Activated T-cell treated with anti-CD3 and anti-CD28 coated beads for 1 hour (primary cell): ENCODE measurements at places on chromosomes 3 and 15.

- no peak for DNase-seq
These were observed 229.9 kb downstream of the SV2B start for GRCh38 chr15:91329914-91330313.

GRCh38 chr3:61789861-61790260 is 228.5 kb downstream of the PTPRG start:
- no peak for DNase-seq

- no peak for DNase-seq
These were observed 1234.7 kb downstream of the NSUN3 start for GRCh38 chr3:95297581-95297980.

- no peak for DNase-seq
These were observed 38.6 kb downstream of the TRPM1 start for GRCh38 chr15:31062911-31063310.

GRCh38 chr3:196546537-196546936 is 21.8 kb downstream of the WDR53 start:
- DNase-seq: no peak

GRCh38 chr3:180747805-180748361 is 68.6 kb upstream of the CCDC39 start:
- no peak for DNase-seq

DNA sequence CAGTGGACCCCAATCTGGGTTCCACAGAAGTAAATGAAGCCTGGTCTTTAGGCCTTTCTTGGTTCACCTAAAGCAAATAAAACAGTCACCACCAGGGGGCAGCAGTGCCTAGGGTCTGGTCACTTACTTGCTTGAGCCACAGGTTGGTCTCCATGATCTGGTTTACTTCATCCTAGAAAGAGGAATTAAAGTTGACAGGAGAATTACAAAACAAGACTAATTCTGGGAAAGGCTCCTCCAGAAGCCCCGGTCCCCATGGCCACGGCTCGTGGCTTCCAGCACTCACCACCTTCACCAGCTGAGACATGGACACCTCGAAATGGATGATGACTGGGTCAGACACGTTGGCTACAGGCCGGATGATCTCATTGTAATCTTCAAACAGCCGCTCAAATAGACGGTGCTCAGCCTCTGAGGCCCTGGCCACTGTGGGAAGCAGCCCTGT is 2.3 kb downstream of the CHRNA3 start:
- DNase-seq: peak; percentile 80

DNA sequence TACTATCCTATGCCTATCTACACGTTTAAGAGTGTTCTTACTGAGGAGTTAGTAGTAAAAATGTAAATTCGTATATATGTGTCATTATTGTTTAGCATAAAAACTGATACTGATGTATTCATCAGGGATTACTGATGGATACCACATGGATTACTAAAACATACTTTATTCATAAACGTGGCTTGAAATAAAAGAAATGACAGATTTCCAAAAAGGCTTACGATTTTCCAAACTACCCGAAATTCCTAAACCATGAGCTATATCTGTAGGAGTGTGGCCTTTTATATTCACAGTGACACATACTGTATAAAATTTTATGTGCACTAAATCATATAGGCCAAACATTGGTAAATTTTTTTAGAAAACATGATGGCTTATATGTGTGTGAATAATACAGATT is 6.9 kb downstream of the TSC22D2 start:
- no peak for DNase-seq

DNA sequence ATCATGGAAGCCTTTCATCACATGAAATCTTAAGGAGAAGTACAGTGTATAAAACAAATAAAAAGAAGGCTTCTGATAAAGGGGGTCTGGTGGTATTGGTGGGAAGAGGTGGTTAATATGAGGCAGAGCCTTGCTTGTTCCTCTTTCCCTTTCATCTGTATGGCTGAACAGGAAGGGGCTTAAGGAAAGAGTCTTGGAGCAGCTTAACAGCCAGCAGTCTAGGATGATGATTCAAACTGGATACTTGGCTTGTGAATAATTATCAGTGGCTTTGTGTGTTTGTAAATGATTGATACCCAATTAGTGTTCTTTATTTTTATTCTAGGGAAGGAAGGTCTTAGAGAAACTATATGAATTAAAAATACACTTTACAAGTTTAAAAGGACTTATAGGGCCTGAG is 29.1 kb upstream of the TCAIM start:
- no peak for DNase-seq

DNA sequence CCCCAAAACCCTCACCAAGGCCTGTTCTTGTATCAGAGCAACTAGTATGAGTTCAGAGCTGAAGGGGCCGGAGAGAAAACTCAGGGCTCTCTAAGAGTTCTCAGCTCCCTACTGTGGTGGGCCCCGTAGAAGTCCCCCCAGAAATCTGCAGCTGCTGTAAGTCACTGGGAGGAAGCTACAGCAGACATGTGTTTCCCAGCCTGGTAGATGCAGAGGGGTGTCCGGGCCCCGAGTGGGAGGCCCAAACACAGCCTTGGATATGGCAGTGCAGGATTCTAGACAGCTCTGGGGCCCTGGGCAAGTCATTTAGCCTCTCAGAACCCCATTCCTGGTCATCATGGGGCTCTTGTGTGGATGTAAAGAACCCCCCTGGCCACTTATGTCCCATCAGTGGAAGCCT is 39.2 kb upstream of the CSPG4 start:
- no peak for DNase-seq

DNA sequence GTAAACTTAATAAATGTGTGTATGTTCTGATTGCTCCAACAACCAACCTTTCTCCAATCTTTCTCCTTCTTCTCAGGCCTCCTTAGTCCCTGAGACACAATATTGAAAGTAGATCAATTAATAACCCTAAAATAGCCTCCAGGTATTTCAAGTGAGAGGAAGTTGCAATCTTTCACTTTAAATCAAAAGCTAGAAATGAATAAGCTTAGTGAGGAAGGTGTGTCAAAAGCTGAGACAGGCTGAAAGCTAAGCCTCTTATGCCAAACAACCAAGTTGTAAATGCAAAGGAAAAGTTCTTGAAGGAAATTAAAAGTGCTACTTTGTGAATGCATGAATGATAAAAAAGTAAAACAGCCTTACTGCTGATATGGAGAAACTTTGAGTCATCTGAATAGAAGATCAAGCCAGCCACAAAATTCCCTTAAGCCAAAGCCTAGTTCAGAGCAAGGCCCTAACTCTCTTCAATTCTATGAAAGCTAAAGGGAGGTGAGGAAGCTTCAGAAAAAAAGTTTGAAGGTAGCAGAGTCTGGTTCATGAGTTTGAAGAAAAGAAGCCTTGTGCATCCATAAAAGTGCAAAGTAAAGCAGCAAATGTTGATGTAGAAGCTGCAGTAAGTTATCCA is 38.6 kb downstream of the CCDC80 start:
- no peak for DNase-seq

DNA sequence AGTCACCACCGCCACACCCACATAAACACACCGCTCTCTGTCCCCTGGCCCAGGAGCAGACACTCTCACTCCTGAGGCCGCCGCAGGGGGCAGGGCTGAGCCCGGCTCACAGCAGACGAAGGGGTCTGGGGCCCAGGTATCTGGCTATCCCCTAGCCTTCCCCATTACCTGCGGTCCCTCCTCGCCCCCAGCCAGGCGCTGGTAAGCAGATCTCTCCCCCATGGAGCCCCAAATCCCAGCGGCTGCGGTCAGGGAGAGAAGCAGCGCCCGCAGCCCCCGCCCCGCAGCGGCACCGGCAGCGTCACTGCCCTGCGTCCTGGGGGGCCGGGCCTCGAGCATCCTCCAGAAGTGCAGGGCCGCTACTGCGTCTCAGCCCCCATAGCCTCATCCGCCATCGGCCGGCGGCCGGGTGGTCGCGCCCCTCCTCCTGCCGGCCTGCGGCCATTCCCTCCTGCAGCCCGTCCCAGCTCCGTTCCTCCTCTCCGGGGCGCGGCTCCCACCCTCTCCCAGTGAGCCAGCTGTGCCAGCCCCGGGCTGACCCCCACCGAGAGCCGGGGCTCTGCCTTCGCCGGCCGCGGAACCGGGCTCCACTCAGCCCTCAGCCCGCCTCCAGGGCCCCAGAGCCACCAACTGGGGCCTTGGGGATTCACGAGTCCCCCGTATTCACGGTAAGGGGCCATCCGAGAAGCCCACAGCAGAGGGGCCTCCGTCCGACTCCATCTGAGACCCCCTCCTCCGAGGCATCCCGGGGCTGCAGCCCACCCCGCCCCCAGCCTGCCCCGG is 13.1 kb downstream of the TNK2 start:
- DNase-seq: peak; percentile 58

DNA sequence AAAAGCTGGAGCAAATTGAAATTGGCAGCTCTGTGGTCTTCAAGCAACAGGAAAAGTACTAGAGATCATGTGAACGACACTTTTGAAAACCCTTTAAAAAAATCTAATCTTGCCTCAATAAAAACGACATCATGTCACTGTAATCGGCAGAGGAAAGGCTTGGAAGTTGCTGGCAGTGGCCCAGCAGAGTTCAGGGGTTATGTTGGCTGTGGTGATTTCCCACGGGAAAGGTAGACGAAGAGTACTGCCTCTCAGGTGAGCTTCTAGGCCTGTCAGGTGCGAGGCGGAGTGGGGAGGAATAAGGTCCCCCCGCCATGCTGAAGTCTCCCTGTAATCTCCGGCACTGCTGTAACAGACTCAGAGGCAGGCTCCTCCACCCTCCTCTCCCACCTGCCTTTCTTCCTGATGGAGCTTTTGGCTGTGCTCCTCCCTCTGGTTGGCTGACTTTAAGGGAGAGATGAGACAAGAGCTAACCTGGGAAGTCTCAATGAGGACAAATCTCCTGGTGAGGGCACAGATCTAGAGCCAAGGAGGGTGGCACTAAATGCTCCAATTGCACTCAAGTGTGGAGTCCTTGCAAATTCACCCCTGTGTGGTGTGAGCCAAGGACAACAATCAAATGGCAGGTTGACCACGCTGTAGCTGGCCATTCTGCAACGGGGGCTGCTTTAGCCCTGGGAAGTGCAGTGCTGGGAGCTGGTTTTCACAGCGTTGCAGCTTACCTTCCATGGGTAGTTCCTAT is 18.7 kb upstream of the HES1 start:
- no peak for DNase-seq
